ENCODE measurements at places on chromosomes 13 and 19.

DNA sequence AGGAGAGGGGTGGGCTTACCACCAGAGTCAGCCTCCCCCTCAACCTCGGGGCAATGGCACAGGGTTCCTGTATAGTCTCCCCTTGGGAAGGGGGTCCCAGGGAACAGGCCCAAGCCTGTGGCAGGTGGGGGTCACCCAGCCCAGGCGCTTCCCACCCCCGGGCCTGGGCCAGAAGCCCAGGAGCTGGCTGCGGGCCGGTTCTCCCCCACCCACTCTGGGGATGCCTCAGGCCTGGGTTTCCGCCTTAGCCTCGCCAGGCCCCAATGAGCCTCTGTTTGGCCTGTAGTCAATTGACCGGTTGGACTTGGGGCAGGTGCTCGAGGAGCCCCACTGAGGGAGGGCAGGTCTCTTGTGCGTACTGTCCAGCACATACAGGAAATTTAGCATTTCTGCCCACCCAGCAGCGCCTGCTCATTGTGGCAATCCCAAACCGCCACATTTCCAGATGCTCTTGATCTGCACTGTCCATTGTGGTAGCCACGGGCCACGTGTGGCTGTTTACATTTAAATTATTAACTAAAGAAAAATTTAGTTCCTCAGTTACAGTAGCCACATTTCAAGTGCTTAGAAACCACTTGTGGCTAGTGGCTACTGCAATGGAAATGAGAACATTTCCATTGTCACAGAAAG is 9.9 kb downstream of the LYL1 start:
- DNase-seq, result no peak

- DNase-seq, result no peak
Observed at GRCh38 chr13:101522607-101523006, 70.1 kb downstream of the ITGBL1 start.

DNA sequence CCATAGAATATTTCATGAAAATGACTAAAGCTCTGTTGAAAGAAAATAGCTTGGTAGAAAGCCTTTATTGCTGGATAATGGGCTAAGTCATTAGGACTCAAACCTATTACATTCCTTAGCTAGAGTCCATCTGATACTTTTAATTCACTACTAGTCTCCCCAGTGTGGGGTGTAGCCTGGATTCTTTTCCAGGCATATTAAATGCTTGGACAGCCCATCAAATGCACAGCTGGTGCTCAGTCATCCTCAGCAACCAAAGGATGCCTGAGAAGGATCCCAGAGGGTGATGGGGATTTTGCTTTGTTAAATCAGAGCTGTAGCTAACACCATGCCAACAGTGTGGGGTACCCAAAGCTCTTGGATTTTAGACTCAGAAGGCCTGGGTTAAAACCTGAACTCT is 153.5 kb downstream of the DLEU7 start:
- DNase-seq, result no peak

GRCh38 chr19:45663800-45664199 is 4.2 kb upstream of the GIPR start:
- no peak for DNase-seq

- no peak for DNase-seq
Observed at GRCh38 chr19:47497050-47497766, 13.2 kb upstream of the KPTN start.

- peak; percentile 97 for DNase-seq
Observed at GRCh38 chr19:58305065-58305931, at the start of gene ERVK3-1. Gene ERVK3-1 (plus strand): TSS chr19:58305377. CDS start chr19:58312169, 6,792 bp downstream.

- DNase-seq, result no peak
Observed at GRCh38 chr19:53246498-53246897, 8.2 kb downstream of the ZNF677 start.

GRCh38 chr13:71621174-71622124 is 245.6 kb downstream of the DACH1 start:
- no peak for DNase-seq

DNA sequence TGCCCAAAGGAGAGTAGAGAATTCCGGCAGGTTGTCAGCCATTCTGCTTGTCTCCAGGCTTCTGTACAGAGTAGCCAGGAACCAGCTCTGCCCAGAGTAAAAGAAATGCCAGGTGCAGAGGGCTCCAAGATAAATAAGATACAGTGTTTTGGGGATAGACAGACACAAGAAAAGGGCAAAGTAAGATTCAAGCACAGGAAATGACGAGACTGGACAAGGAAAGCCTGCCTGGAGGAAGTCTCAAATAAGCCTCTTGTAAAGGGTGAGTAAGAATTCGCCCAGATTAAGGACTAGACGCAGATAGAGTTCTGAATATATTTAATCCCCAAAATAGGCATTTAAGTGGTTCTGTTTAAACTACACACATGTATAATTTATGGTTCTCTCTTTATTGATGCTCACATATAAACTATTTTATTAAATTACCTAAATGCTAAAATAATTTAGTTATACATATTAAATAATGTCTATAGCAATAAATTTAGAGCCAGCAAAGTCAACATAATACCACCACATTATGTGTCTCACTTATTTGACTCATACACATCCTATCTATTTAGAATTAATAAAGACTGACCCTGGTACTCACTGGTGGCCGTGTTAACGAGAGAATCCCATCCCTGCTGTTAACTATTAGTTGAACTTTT is 98.4 kb upstream of the RAP2A start:
- DNase-seq, result peak; percentile 29

DNA sequence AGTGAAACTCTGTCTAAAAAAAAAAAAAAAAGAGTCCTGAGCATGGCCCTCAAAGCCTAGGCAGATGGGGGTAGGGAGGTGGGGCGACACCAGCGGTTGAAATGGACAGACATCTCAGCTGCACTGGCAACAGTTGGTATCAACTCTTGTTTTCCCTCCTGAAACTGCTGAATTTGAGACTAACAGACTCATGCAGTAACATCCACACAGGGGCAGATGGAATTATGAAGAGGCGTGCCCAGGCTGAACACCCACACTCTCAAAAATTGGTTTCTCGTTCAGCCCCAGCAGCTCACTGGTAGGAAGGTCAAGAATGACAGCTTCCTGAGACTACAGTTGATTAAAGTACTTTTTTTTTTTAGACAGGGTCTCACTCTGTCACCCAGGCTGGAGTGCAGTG is 24.1 kb downstream of the PBX4 start:
- DNase-seq, result no peak

DNA sequence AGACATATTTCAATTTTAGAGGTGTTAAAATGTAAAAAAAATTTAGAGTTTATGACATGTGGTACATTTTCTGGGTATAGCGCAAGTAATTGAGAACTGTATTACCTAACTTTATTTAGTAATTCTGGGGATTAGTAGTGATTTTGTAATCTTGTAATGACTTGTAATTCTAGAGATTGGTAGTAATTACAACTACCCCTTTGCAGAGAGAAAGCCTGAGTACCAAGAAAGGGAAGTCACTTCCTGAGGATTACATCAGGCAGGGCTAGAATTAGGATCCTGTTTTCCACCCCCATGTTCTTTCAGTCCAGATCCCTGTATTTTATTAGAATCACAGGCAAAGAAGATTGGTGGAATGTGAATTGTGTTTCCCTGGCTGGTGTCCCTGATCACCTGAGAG is 274.9 kb downstream of the KCNRG start:
- DNase-seq, result no peak

GRCh38 chr19:36152352-36153091 is at the start of gene COX7A1:
Gene COX7A1 (minus strand): TSS chr19:36152447. CDS start chr19:36152407, 40 bp downstream.
- DNase-seq, result no peak

DNA sequence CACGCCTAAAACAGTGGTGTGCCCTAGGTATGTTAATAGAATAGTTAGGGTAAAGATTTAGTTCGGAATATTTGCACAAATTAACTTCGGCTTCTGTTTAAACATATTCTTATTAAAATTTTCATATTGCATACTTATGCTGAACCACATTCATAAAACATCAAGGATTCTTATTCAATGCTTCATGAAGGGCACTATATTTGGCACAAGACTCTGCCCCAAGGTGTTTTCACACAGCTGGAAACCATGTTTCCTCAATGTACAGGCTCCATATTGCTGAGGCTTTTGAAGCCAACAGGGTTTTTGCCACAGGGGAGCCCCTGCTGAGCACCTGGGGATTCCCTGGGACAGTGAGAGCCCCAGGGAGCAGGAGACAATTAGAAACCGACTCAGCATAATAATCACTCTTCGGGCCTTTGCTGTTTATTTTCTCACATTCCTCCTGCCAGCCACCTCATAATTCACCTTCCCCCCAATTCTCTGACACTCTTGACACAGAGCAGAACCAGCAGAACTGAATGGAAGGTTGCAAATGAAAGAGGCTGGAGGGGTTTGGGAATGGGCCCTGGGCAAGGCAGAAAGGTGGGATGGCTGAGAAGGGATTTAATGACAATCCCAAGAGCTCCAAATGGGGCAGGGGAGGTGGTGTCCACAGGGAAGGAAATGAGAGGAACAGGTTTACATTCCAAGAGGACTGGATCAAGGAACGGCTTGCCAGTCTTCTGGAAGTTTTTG is 72.3 kb upstream of the POMP start:
- DNase-seq, result no peak

DNA sequence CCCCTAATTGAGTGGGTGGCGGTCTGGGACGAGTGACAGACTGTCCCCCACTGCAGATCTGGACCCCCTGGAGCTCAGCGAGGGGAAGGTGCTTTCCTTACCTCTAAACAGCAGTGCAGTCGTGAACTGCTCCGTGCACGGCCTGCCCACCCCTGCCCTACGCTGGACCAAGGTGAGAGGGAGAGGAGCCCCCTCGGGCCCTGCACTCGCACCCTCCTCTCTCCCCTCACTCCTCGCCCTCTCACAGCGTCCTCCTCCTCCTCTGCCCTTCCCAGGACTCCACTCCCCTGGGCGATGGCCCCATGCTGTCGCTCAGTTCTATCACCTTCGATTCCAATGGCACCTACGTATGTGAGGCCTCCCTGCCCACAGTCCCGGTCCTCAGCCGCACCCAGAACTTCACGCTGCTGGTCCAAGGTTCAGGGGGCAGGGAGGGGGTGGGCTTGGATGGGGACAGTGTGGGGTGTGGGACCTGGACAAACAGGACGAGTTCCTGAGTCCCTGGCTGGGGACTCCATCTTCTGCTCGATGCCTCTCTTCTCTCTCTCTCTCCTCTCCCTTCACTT is 9.6 kb downstream of the BCAM start:
- DNase-seq, result no peak

DNA sequence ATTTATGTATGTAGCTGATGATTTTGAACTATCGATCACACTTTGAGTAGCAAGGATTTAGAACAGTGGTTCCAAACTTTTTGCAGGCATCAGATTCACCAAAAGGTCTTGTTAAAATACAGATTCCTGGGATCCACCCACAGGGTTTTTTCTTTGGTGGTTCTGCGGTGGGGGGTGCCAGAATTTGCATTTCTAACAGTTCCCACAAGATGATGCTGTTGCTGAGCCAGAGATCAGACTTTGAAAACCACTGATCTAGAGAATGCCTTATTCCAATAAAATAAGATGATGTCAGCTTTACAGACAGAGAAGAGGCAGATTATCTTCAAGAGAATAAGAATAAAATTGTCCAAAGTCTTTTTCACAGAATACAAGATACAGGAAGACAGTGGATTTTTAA is 80.9 kb upstream of the SHISA2 start:
- peak; percentile 16 for DNase-seq

GRCh38 chr19:39969681-39970424 is 1.1 kb upstream of the PSMC4 start:
- no peak for DNase-seq

- DNase-seq, result no peak
Observed at GRCh38 chr13:98390086-98390715, 186.7 kb downstream of the STK24 start.

DNA sequence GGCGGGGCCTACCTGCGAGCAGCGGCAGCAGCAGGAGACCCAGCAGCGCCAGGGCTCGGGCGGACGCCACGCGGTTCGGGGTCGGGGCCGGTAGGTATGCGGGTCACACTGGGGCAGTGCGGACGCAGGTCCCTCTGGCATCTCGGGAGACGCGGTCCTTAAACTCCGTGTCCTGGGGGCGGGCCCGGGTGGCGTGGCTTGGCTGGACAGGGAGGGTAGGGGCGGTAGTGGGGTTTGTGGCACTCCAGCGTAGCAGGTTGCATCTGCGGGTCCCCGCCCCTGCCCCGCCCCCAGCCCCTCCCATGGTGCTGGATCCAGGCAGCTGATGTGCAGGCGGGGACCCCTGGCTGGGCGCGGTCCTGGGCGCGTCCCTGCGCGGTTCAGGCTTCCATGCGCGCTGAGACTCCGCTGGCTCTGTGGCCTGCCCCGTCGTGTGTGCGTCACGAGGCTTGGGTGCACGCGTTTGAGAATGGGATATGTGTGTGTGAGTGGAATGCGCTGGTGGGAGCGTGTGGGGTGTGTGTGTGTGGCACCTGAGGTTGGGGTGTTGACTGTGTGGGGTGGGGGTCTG is 96.1 kb downstream of the WTIP start:
- DNase-seq, result no peak

GRCh38 chr19:40144947-40145748 is 46.1 kb upstream of the MAP3K10 start:
- DNase-seq, result no peak

GRCh38 chr19:8034178-8034525 is 18.4 kb upstream of the CCL25 start:
- DNase-seq, result no peak

GRCh38 chr13:28251466-28251865 is 113.1 kb downstream of the PAN3 start:
- DNase-seq, result no peak

GRCh38 chr13:22717036-22717435 is 463.7 kb upstream of the SGCG start:
- no peak for DNase-seq

GRCh38 chr13:39779337-39780265 is 124.1 kb downstream of the COG6 start:
- peak; percentile 60 for DNase-seq

DNA sequence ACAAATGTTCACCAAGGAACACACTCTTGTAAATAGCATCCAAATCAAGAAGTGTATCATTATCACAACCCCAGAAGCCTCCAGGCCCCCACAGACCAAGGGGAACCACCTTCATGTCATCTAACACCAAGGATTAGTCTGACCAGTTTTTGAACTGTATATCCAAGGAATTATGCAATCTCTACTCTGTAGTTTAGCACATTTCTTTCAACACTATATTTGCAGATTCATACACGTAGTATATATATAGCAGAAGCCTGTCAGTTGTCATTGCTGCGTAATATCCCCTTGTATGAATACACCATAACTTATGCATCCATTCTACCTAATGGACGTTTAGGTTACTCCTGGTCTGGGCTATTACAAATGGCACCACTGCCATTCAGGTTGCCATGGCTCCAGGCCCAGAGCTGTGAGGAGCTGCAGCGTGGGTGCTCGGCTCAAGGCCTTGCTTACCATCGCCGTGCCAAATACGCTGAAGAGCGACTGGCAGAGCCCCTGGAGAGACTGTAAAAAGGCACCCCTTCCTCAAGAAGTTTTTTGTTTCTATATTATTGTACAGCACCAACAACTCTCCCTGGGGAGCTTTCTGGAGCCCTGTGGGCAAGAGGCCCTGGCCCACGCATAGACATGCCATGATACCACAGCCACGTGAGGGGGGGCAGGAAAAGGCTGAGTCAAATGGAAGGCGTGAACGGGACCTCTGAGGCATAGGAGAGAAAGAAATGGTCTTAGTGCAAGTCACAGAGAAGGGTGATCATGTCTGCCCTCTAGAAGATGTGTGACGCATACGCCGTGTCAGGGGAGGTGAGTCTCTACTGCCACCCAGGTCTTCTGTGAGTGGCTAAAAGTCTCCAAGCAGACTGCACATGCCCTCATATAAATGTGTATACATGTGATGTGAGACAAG is 10.8 kb downstream of the LATS2 start:
- peak; percentile 5 for DNase-seq
